ENCODE measurements at places on chromosomes 5 and 9. TPM values are rescaled to one million over a fixed set of nuclear protein-coding genes. Genes with fewer than 3 reads are reported as not detected.

MARCOL gene
- total RNA-seq, result not detected

IL31RA gene
- 0.13 TPM for total RNA-seq

SQSTM1 gene
- total RNA-seq, result 733 TPM

IL9 gene
- total RNA-seq, result not detected

KIAA1191 gene
- 54.2 TPM for total RNA-seq

GRCh38 chr5:149264439-149265067 lies 7.1 kb upstream of the AFAP1L1 start:
- DNase-seq, result peak; percentile 61

DNA sequence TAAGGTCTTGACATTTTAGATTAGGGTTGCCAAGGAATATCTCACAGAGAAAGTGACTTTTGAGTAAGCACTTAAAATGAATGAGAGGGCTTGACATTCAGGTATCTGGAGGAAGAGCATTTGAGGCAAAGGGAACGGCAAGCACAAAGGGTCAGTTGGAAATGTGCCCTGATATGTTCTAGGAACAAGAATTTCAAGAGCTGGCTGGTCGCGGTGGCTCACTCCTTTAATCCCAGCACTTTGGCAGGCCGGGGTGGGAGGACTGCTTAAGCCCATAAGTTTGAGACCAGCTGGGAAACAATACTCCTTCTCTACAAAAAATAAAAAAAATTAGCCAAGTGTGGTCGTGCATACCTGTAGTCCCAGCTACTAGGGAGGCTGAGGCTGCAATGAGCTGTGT lies 16.5 kb downstream of the KIAA1958 start:
- no peak for DNase-seq

- peak; percentile 86 for DNase-seq
Measured at GRCh38 chr5:168227001-168227400, 64.4 kb upstream of the WWC1 start.

DNA sequence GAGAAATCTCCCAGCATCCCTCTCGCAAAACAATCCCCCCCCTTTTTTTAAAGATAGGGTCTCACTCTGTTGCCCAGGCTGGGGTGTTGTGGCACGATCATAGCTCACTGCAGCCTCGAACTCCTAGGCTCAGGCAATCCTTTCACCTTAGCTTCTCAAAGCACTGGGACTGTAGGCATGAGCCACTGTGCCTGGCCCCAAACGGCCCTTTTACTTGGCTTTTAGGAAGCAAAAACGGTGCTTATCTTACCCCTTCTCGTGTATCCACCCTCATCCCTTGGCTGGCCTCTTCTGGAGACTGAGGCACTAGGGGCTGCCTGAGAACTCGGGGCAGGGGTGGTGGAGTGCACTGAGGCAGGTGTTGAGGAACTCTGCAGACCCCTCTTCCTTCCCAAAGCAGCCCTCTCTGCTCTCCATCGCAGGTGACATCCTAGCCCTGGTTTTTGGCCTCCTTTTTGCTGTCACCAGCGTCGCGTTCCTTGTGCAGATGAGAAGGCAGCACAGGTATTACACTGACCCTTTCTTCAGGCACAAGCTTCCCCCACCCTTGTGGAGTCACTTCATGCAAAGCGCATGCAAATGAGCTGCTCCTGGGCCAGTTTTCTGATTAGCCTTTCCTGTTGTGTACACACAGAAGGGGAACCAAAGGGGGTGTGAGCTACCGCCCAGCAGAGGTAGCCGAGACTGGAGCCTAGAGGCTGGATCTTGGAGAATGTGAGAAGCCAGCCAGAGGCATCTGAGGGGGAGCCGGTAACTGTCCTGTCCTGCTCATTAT lies 6.8 kb downstream of the CA9 start:
- no peak for DNase-seq

- no peak for DNase-seq
Measured at GRCh38 chr5:177134697-177135225, 1.2 kb downstream of the NSD1 start.
